NCI-H2171 treated with DMSO at 0.1 percent for 48 hours (cell line): ENCODE measurements at places on chromosomes 5 and 9.

DNA sequence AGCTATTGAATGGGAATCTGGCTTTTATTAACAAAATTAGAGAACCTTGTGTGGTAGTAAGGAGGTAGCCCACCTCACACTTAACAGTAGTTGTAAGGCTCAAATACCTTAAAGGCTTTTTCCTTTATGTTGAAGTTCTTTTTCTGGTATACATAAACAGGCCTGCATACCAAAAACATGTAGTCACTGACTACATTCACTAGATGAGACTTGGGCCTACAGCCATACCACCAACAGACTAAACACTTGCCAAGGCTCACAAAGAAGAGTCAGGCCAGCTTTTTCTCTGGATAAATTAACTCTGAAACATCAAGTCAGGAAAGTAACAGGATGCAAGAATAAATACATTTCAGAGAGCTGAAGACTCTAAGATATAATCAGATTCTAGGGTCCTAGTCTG lies 78.6 kb upstream of the MPDZ start:
- no peak for DNase-seq

DNA sequence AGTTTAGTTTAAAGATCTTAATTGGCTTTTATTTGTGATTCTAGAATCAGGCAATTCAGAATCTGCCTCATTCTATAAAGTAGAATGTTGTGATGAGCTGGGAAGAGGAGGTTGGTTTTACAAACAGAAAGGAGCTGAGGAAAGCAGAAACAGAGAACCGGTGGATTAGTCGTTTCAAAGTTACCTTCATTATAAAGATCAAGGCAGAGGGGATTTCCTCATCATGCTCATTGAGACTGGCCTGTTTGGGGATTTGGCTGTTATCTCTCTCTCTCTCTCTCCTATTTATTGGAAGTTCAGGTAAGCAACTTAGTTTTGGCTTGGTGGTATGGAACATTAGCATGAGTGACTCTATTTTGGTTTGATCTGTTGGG lies 134.0 kb downstream of the GCNT1 start:
- no peak for DNase-seq

- peak; percentile 91 for DNase-seq
These were observed 32.4 kb downstream of the WHRN start for GRCh38 chr9:114472765-114473446.

DNA sequence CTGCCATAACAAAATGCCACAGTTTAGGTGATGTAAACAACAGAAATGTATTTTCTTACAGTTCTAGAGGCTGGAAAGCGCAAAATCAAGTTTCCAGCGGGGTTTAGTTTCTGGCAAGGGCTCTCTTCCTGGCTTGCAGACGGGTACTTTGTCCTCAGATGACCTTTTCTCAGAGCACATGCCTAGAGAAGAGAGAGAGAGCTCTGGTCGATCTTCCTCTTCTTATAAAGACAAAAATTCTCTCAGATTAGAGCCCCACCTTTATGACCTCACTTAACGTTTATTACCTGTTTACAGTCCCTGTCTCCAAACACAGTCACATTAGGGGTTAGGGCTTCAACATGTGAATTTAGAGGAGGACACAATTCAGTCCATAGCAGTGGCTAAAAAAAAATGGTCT lies 119.7 kb downstream of the CETN3 start:
- no peak for DNase-seq

DNA sequence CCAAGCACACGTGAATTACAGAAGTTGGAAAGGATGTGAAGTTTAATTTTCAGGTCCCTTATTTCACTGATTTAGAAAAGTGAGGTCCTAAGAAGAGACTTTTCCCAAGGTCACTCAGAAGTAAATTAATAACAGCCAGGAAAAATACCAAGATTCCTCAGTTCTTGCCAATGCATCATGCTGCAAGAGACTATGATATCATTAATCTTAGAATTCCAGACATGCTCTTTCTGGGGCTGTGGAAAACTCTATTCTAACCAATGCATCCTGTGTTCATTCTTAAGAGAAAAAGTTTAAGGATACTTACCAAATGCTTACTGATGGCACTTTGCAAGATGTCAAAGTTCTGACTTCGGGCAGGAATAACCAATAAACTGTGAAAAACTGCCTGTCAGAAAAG lies 42.8 kb downstream of the TEX10 start:
- DNase-seq: no peak

- DNase-seq: no peak
These were observed 92.2 kb downstream of the MRPL36 start for GRCh38 chr5:1707467-1707866.

- DNase-seq: no peak
These were observed 47.9 kb downstream of the RNF180 start for GRCh38 chr5:64213531-64213930.

DNA sequence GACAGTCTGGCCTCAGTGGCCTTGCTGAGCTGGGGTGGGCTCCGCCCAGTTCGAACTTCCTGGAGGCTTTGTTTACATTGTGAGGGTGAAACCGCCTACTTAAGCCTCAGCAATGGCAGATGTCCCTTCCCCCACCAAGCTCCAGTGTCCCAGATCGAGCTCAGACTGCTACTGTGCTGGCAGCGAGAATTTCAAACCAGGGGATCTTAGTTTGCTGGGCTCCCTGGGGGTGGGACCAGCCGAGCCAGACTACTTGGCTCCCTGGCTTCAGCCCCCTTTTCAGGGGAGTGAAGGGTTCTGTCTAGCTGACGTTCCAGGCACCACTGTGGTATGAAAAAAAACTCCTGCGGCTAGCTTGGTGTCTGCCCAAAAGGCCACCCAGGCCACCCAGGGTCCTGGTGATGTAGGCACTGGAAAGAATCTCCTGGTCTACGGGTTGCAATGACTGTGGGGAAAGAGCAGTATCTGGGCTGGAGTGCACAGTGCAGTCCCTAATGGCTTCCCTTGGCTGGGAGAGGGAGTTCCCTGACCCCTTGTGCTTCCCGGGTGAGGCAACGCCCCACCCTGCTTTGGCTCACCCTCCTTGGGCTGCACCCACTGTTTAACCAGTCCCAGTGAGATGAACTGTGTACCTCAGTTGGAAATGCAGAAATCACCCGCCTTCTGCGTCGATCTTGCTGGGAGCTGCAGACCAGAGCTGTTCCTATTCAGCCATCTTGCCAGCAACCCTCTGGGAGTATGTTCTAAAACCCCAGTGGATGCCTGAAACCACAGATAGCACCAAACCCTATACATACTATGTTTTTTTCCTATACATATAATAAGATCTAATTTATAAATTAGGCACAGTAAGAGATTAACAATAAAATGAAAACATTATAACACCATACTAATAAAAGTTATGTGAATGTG lies 95.5 kb downstream of the TMEM161B start:
- DNase-seq: no peak

- peak; percentile 63 for DNase-seq
These were observed 9.1 kb downstream of the SWI5 start for GRCh38 chr9:128285033-128285784.

DNA sequence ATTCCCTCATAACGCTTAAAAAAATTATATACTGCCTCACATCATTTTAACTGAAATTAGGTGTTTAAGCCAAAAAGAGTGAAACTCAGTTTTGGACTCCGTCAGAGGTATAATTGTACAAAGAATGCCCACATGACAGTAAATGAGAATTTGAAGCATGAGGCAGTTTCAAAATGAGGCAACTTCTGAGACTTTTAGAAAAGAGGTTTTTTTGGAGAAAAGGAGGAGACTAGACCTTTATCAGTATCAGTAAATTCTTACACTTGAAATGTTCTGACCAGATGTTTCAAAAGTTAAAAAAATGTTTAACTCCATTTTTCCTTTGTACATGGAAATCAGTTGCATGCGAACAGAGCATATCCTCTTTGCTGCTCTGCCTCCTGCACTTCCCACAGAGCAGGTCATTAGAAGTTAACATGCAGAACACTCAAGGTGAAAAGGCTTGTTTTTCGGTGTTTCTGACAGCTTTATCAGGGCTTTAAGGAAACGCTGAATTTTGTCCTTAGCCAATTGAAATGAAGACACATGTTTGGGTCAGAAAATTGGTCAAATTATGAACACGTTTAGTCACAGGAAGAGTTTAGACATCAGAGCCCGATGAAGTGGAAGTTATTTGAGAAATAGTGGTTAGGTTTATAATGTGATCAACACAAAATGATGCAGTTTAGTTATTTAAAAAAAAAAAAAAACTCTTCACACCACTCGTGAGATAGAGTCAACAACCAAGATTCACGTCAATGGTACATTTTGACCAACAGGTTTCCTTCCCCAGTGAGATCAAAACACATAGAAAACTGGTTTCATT lies 59.5 kb downstream of the PIK3R1 start:
- no peak for DNase-seq

- DNase-seq: peak; percentile 70
These were observed 514.7 kb downstream of the MTRR start for GRCh38 chr5:8383616-8384015.

- no peak for DNase-seq
These were observed 25.8 kb downstream of the DBH start for GRCh38 chr9:133661846-133662540.

DNA sequence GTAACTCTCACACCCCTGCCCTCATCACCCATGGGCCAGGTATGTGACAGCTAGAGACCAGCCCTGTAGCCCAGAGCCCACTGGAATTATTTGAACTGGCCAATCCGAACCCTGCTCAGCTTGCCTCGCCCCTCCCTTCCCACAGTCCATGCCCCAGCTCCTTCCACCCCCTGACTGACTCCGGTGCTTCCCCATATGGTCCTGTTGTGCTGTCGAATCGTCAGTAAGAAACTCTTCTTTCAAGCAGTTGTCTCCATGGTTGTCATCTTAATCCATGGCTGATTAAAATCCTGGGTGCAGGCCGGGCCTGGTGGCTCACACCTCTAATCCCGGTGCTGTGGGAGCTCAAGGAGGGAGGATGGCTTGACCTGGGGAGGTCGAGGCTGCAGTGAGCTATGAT lies 118.5 kb downstream of the COL23A1 start:
- no peak for DNase-seq

GRCh38 chr5:112634166-112634565 lies 103.5 kb upstream of the APC start:
- no peak for DNase-seq

- peak; percentile 33 for DNase-seq
These were observed 132.9 kb downstream of the PALM2AKAP2 start for GRCh38 chr9:109912726-109913460.

DNA sequence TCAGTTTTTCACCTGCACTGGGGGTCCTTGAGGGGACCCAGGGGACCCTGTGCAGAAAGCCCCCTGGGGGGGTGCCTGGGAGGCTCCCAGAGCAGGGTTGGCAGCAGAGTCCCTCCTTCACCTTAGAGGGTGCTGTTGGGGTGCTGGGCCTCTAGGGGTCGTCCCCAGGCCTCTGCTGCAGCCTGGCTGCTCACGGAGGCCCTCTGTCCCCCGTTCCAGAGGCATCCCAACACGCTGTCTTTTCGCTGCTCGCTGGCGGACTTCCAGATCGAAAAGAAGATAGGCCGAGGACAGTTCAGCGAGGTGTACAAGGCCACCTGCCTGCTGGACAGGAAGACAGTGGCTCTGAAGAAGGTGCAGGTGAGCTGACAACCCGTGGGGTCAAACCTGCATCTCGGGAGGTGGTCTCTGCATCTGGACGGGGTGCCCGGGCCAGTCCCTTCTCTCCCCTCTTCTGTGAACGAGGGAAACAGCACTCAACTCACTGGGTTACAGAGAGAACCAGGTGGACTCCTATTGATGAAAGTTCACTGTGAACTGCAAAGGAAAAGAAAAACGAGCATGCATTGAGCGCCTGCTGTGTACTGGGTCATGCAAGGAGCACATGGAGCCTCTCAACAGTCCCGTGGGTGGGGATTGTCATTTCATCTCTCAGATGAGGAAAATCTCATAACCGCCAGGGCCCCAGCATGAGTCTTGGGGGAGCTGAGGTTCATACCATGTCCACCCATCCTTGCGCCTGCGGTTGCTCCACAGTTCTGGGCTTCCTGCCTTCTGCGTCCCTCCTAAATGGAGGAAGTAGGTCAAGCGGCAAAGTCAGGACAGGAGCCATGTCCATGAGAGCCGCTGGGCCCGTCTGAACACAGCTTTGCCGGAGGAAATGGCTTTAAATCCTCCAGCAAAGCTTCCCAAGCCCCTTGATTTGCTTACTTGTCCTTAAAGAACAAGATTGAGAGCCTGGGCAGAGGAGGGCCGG lies 54.8 kb downstream of the NEK6 start:
- DNase-seq: no peak

DNA sequence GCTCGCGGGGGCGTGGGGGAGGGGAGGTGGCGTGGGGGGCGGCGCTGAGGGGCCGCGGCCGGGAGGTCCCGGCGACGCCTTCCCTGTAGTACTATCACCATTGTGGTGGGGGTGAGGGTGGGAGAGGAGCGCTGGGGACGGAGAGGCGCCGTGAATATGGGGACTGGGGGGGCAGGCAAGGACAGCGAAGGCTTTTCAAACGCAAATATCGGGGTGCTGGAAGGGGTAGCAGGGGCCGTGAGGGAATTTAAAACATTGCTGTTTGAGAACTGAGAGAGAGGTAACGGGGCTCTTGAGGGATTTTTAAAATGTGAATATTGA lies 427 bp downstream of the RBM27 start:
- no peak for DNase-seq

DNA sequence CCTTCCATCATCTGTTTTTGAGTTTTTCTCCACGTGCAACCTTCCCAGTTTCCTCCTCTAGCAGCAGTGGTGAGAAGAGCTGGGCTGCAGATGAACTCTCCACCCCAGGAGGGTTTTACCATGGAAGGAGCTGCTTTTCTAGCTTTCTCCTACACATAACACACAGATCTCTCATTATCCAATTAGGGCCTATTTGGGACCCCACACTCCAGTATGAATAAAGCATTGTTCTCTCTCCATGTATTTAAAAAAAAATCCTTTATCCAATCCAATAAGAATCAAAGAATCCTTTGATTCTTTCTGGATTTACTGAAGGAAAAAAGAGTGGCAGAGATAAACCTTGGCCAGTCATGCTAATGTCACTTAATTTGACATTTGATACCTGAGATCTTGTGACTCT lies 31.6 kb upstream of the NAA35 start:
- no peak for DNase-seq

DNA sequence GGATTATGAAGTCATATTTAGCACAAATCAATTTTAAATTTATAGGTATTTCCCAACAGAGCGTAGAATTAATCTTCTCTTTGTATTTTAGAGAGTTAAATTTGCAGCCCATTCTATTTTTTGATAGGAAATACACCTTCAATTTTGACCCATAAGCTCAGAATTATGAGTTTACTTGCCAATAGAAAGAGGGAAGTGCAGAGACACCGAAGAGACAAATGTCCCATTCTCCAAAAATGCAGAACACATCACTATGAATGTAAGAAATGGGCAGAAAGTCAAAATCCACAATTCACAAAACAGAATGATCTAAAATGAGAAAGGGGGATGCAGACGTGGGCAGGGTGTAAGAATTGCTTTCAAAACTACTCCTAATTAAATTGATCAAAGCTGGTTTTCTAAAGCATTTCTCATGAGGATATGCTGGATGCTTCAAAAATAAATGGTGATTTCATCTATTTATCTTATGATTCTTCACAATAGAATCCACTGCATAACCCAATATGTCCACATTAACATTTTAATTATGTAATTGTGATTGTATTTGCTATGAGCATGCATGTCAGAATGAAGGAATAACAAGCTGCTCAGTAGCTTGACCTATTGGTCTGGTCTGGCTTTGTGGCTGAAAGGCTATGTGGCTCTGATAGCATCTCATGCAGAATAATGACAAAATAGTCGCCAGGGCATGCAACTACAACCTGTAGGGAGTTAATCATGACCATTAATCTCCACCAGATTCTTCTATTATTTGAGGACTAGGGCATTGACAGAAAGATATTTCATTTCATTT lies 550.1 kb upstream of the CDH18 start:
- DNase-seq: no peak

- no peak for DNase-seq
These were observed 2.6 kb downstream of the SH3RF2 start for GRCh38 chr5:145938776-145939539.

GRCh38 chr5:111582993-111583601 lies 70.8 kb upstream of the STARD4 start:
- DNase-seq: no peak

GRCh38 chr9:131583836-131584555 lies 38.7 kb downstream of the PRRT1B start:
- DNase-seq: no peak
